ENCODE measurements at places on chromosomes 7 and 10.

GRCh38 chr10:26737730-26738129, 40.2 kb downstream of the PDSS1 start:
- DNase-seq: peak; percentile 42

DNA sequence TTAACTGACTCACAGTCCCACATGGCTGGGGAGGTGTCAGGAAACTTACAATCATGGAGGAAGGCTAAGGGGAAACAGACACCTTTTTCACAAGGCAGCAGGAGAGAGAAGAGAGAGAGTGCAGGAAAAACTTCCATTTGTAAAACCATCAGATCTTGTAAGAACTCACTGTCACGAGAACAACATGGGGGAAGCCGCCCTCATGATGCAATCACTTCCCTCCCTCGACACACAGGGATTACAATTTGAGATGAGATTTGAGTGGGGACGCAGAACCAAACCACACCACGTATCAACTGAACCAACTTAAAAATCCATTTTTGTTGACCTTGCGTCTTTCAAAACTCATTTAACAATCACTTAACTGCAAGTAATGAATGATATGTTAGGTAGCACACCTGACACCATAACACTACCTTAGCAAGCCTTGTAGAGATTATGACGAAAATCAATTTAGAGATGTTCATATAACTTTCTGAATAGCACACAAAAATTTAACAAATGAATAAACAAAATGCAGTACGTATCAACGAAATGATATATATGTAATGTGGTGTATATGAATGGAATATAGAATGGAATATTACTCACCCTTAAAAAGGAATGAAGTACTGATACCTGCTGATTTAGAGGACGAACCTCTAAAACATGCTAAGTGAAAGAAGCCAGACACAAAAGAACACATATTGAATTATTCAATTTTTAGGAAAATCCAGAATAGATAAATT, 3.7 kb downstream of the FAM3C start:
- DNase-seq: no peak

DNA sequence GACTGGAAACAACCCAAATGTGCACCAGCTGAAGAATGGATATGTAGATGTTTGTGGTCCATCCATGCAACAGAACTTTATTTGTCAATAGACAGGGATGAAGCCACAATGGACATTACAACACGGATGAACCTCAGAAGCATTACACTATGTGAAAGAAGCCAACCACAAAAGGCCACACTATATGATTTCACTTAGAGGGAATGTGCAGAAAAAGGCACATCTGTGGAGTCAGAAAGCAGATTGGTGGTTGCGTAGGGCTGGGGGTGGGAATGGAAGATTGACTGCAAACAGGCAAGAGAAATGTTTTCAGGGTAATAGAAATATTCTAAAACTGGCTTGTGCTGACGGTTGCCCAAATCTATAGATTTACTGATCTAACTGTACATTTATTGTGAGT, 34.3 kb upstream of the WASHC2A start:
- DNase-seq: no peak

DNA sequence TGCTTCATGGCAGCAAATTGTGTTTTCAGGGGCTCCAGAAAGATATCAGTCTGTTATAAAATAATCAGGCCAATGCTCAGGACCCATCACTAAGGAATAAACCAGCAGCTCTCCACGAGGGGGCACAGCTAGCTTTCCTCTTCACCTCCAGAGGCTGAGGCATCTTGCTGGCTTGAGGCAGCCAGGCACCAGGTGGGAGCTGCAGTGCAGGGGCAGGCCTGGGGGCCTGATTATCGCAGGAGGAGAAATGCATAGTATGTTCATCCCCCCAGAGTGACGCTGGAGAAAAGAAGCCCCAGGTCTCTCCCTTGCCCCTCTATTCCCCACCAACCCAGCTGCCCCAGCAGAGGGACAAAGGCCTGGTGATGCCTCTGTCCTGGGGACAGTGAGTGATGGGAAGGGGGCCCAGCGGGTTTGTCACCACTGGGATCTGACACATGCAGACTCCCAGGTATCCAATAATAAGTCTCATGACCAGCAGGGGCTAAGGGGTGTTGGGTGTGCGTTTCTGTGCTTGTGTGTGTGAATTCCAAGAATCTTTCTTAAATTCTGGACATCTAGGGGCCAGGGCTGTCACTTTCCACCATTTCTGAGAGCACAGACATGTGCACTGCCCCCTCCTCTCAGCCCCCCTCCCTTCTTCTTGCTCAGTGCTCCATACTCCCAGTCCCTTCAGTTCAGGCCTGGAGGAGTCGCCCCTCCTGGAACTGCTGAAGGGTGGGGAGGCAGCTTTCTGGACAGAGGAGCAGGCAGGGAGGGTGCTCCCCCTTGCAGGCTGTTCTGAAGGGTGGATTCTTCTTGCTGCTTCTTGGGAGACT, 128.1 kb upstream of the FAM20C start:
- DNase-seq: no peak

DNA sequence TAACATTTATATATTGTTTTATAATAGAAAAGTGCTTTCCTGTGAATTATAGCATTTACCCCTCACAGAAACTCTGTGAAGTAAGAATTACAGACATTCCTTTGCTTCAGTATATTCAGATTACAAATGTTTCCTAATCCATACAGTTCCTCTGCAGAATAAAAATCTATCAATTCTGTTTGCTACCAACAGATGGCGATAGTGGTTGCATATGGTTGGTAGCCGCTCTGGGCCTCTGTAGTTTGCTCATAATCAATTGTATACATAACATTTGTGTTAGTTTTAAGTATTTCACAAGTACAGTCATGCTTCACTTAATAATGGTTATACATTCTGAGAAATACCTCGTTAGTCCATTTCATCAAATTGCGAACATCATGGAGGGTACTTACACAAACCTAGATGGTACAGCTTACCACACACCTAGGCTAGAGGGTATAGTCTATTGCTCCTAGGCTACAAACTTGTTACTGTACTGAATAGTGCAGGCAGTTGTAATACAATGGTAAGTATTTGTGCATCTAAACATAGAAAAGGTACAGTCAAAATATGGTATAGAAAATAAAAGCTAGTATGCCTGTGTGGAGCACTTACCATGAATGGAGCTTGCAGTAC, 94.4 kb upstream of the STEAP4 start:
- no peak for DNase-seq

DNA sequence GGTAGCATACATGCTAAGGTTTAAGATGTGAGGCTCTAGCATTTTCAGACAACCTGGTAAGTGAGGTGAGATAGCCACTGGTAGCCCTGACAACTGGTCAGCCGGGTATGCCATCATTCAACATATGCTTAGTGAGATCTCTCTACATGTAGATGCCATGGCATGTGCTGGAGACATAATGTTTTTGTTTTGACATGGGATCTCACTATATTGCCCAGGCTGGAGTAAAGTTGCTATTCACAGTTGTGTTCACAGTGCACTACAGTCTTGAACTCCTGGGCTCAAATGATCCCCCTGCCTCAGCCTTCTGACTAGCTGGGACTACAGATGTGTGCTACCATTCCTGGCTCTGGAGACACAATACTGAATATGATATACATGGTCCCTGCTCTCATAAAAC, 437.3 kb downstream of the SORCS1 start:
- DNase-seq: no peak

Measured in GM18507 (cell line).